T-helper 2 cell treated with Interferon-gamma antibody and Interleukin-4, amounts not matched to agents 100 ng/mL and 5 ng/mL, for 36 hours (primary cell): ENCODE measurements at places on chromosomes 5 and 9. TPM values are rescaled to one million over a fixed set of nuclear protein-coding genes. Genes with fewer than 3 reads are reported as not detected.

The CKS2 gene
- total RNA-seq: 162 and 164 TPM in 2 replicates

The CARTPT gene
- total RNA-seq: not detected in 2 replicates

The NUTM2F gene
- total RNA-seq: not detected in 2 replicates

The NAIP gene
- total RNA-seq: 13.1 and 14.0 TPM in 2 replicates

The C9orf78 gene
- 73.7 and 79.8 TPM in 2 replicates for total RNA-seq

The GRXCR2 gene
- not detected in 2 replicates for total RNA-seq

The MARVELD2 gene
- 0.16 and 0.20 TPM in 2 replicates for total RNA-seq

The SPINK7 gene
- not detected in 2 replicates for total RNA-seq

The DPM2 gene
- 66.5 and 68.6 TPM in 2 replicates for total RNA-seq

The DMRT3 gene
- total RNA-seq: not detected in 2 replicates

The CWC27 gene
- 26.3 and 29.3 TPM in 2 replicates for total RNA-seq

The NSD1 gene
- total RNA-seq: 99.7 and 103 TPM in 2 replicates

The SLC45A2 gene
- total RNA-seq: 0.14 and 0.23 TPM in 2 replicates

The POLR1E gene
- total RNA-seq: 34.7 and 35.3 TPM in 2 replicates

The GFI1B gene
- total RNA-seq: not detected in 2 replicates

The ARID3C gene
- 0.14 TPM in 2 replicates for total RNA-seq

The FBLL1 gene
- not detected in 2 replicates for total RNA-seq
